ENCODE measurements at places on chromosomes 2 and 18.
A peak's percentile ranks its signal among the peaks of the same experiment; 100 is the strongest.

- peak; percentile 38 for DNase-seq
Observed at GRCh38 chr2:206164261-206164862, 4.7 kb downstream of the EEF1B2 start.

GRCh38 chr2:180463608-180464007, 456.5 kb upstream of the CWC22 start:
- DNase-seq = no peak

GRCh38 chr2:222309766-222310165, 11.0 kb upstream of the PAX3 start:
- no peak for DNase-seq

- no peak for DNase-seq
Observed at GRCh38 chr2:117128461-117128860, 686.0 kb upstream of the DDX18 start.

DNA sequence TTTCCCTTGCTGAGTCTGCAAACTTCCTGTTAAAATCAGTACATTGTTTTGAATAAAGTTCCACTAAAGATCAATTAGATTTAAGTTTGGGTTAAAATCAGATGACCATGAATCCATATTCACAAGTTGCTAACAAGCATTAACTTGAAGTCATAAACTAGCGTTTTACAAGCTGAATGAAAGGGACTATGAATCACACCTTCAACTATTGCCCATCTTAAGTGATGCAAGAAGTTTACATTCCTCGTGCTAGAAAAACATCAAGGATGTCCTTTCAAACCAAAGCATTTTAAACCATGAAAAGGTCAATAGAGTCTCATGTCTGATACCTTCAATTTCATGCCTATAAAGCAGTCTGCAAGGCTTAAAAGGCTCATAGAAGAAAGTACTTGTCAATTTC, 257.2 kb upstream of the SYT4 start:
- no peak for DNase-seq

DNA sequence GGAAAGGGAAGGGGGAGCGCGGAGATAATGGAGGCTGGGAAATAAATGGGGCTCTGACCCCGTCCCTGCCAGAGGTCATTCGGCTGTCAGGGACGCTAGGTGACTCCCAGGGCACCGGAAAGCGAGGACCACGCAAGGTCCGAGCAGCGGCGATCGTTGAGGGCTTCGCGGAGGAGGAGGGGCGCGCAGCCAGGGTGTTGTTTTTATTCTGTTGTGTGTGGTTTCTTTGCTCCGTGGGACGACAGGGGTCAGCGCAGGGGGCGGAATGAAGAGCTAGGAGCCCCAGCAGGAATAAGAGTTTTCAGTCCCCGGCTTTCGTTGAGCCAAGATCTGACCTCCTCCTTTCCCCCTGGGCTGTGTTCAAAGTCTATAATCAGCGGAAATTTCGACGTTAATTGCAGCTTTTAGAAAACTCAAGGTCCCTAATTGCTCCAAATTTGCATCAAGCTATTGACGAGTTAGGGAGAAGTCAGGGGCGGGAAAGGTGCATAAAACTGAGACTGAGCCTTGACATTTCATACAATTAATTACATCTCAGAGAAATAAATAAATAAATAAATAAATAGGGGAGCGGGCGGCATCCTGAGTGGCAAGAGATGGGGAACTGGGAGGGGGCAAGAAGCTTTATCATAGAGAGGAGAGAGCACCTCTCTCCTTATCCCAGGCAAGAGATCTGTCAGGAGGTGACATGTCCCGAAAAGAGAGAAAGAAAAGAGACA, 2.2 kb downstream of the GAD1 start:
- no peak for DNase-seq

DNA sequence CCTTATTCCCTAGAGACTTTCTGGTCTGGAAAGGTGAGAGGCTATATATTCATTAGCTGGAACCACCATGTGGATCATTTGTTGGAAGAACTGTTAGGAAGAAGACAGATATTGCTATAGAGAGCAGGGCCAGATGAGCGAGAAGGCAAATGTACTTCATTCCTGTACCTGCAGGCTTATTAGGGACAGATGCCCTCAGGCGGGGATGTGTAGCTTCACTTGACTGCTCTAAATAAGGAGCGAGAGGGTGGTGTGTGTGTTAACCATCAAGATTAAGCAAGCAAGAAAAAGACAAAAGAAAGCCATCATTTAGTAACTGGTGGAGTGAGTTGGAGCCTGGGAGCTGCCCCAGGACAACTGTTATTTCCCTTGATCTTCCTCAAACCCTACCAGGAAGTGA, 36.4 kb downstream of the NEDD4L start:
- no peak for DNase-seq

GRCh38 chr2:204885747-204886146, 340.5 kb downstream of the PARD3B start:
- DNase-seq = peak; percentile 34

DNA sequence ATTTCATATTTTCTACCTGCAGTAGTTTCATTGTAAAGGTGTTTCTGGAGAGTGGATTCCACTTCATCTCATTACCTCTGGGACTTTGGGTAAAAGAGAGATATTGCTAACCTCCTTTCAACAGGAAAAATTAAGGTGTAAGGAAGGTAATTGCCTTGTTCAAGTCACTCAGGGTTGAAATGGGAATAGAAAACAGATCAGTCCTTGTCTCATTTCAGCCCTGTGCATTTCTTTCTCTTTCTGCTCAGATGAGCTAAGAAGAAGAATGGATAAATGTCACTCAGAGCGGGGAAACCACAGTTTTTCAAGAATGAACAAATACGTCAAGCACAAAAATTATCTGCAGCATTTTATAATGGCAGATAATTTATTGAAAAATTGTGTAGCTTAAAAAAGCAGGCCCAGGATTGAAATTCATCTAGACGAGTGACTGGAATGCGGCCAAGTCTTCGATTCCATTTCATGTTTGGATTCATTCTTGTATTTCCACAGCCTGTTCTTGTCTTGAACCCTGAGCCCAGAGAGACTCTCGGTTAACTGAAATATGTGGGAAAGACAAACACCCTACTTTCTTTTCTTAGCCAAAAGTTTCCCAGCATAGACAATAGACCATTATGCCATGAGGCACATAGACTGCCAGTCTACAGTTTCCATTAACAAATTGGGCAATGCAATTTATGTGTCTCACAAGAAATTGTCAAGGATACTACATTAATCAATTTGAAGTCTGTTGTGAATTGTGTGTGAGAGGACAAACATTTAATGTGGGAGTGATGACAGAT, 107.9 kb downstream of the POLE4 start:
- DNase-seq = no peak

DNA sequence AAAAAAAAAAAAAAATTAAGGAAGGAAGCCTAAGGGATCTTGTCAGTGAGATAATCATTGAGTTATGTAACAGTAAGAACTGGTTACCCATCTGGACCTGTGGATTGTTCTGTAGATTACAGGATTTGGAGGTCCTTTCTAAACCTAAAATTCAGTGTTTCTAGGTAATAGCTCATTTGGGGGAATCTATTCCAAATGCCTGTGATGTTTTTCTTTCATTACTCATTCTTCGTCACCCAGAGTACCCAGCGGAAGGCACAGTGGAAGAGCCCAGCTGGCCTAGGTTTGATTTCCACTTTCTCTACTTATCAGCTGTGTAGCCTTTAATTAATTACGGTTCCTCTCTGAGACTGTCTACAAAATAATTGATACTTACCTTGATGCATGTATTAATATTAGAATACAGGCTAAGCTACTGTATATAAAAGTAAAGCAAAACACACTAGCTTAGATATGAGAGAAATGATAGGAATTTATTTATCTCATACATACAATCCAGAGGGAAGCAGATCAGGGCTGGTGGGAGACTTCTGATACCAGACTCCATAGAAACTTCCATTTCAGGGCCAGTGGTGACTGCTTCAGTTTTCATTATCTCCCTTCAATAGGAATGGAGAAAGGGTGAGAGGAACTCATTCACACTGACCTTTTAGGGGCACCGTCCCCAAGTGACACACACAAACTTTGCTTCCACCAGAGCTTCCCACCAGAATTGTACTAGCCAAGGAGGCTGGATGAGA, 115.8 kb upstream of the NOSTRIN start:
- no peak for DNase-seq

GRCh38 chr2:30046979-30047378, 99.8 kb upstream of the YPEL5 start:
- no peak for DNase-seq
